ENCODE measurements at places on chromosomes 6 and 20. TPM values are rescaled to one million over a fixed set of nuclear protein-coding genes. Genes with fewer than 3 reads are reported as not detected.

BHLHE23 gene
- total RNA-seq = not detected

DLL1 gene
- total RNA-seq = 9.0 TPM

BEND6 gene
- total RNA-seq = 22.8 TPM

ULBP2 gene
- 5.3 TPM for total RNA-seq

STX16 gene
- 31.4 TPM for total RNA-seq

TDRD6 gene
- 0.41 TPM for total RNA-seq

NFS1 gene
- 23.6 TPM for total RNA-seq

Measured in frontal cortex (tissue), 4 donors.